ENCODE measurements at places on chromosomes 5 and 9.
A peak's percentile ranks its signal among the peaks of the same experiment; 100 is the strongest.

- no peak for DNase-seq
Observed at GRCh38 chr9:14283276-14283675, 30.7 kb downstream of the NFIB start.

DNA sequence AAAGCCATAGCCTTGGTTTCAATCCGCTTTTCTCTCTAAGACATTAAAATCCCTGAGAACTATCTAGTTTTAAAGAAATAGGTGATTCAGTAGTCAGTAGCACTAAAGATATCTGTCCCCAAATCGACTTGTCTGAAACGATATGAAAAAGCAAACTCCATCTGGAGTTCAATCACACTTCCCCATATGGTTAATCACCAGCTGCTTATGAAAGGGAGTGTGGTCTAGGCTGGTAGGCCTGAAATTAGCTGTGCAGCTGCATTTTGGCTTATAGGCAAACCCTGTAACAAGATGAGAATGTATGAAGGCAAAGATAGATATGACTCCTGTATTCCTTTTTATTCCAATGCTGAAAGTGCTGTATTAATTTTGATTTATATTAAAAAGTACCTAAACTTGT is 65.9 kb downstream of the DMRTA1 start:
- no peak for DNase-seq

GRCh38 chr5:62066761-62067277 is 239.2 kb upstream of the KIF2A start:
- no peak for DNase-seq

- DNase-seq, result no peak
Observed at GRCh38 chr5:4089087-4089486, 493.5 kb downstream of the IRX1 start.

GRCh38 chr5:15575666-15576065 is 75.7 kb downstream of the FBXL7 start:
- no peak for DNase-seq

- DNase-seq, result no peak
Observed at GRCh38 chr5:98368141-98368540, 405.3 kb upstream of the RGMB start.

DNA sequence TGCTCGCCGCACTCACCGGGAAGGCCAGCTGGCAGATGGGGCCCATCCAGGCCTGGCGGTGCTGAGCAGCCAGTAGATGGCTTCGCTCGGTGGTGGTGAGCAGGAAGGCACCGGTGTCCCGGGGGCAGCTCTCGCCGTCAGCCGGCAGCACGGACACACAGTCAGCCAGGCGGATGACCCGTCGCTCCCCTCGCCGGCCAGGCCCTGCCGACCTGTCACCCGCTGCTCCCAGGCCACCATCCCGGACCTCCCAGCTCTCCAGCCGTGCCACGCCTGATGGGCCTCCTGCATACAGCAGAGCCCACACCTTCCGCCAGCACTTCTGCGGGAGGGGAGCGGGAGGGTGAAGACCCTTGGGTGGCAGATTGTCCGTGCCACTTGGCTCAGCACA is 1.4 kb downstream of the DOK3 start:
- DNase-seq, result no peak

DNA sequence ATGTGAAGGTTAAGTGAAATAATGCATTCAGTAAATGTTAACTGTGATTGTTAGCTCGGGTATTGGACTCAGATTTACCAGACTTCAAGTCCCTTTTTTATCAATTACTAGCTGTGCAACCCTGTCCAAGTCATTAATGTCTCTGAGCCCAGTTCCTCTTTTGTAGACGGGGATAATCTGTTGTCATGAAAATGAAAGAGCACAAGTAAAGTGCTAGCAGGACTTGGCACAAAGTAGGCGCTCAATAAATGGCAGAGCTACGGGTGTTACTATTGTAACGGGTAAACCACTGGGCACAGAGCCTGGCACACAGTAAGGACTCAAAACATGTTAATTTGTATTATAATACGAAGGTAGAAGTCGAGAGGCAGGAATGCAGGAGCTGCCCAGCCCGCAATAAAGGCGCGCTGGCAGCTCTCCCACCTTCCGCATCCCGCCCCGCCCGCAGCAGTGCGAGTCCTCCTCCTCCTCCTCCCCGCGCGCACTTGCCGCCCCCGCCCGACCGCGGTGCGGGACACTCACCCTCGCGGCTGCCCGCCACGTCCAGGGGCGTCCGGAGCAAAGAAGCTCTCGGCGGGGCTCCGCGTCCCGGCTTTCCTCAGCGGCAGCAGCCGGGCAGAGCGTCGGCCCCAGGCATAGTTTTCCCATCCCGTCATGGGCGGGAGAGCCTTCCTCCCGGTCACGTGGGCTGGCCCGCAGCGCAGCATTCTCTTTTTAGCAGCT is at the start of gene C1QTNF2:
C1QTNF2 (minus strand) TSS at position 637 of the 723 bp plus-strand sequence. CDS start 15,615 bp downstream, outside the sequence.
- no peak for DNase-seq

DNA sequence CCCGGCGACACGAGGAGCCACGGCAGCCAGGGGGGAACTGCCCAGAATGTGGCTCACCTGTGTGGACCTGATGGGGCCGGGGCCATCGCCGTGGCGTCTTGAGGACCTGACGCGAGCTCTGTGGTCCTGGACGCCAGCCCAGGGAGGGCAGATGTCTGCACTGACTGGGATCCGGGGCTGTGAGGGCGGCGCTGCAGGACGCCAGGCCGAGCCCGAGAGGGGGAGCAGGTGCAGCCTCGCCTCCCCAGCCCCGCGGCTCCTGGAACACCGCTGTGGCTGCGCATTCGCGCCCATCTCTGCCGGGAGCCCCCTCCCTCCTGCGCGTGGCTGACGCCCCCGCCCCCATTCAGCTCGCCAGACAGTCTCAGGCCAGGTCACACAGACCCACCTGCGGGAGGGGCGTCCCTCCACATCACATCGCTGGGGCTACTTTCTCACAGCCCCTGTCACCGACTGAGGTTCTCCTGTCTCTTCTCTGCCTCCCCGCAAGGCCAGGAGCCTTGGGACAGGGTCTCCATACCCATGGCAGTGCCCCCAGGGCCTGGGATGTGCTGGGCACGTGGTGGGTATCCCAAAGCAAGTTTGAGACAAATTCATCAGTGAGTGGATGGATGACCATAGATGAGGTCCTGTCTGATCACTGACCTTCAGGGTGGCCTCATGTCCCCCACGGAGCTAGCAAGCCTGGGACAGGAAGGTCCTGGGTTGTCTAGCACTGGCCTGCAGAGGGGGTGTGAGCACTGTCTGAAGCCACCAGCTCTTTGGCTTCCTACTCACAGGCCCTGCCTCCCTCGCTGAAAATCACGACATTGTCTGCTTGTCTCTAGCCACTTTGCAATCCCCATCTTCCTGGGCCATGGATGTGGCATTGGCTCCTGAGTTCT is 47.3 kb downstream of the RASGEF1C start:
- DNase-seq, result peak; percentile 16
